ENCODE measurements at places on chromosomes 3 and 15.
A peak's percentile ranks its signal among the peaks of the same experiment; 100 is the strongest.

GRCh38 chr3:171309906-171310359, 150.3 kb downstream of the TNIK start:
- no peak for DNase-seq

- no peak for DNase-seq
Measured at GRCh38 chr15:33243393-33243792, 48.9 kb upstream of the FMN1 start.

DNA sequence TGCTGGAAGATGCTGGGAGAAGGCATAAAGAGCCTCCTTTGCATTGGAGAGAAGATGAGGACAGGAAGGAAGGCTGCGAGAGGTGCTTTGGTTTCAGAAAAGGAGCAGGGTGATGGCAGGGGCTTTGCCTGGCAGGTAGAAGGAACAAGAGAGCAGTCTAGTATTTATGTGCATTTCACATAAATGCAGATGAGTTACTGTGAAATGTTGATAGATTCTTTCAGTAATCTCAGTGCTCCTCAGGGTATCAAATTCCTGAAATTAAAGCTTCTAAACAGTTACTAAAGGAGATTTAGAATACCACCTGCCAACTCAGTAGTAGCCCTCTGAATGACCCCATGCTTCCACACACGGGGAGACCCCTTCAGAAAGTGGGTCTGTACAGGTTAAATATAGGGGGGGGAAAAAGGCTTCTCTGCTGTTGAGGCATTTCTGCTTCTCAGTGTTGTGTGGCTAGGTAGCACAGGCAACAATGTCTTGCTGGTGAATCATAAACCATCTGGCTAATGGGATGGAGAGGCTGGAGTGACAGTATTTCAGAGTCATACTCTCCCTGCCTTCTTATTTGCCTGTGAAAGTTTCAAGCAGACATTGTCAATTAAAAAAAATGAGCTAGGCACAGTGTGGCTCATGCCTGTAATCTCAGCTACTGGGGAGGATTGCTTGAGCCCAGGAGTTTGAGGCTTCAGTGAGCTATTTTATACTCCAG, 14.3 kb upstream of the FBXL22 start:
- no peak for DNase-seq

DNA sequence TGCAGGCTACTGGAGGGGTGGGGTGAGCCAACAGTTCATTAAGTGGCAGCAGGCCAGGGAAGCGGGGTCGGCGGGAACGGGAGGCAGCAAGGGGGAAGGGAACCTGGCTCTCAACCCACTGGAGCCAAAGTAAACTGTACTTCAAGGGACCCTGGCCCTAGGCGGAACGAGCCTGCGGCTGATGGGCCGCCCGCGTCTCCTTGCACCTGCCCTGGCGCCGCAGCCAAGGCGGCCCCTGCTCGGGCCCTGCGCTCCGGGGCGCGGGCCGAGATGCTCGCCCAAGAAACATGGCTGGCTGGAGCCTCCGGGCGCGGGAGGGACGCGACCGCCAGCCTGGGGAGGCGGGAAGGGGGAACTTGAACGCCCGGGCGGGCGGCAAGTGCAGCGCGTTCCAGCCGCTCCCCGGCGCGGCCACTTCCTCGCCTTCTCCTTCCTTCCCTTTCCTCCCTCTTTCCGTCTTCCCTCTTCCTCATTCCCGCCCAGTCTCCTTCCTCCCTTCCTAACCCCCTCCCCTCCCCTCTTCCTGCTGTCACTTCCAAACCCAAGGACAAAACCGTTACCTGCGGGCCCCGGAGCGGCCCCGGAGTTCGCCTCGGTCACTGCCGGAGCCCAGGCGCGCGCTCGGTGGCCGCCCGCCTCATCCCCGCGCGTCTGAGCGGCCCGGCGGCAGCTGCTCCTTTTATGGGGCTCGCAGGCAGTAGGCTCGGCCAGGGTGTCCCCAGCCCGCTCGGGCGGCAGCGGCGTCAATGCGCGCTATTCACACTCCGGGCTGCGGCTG, 489.7 kb downstream of the MAGI1 start:
- no peak for DNase-seq

GRCh38 chr15:74127954-74128784, 2.2 kb upstream of the ISLR2 start:
- DNase-seq: no peak

GRCh38 chr15:77514641-77515402, 94.1 kb downstream of the HMG20A start:
- DNase-seq: no peak

GRCh38 chr15:65408324-65409035, 14.3 kb downstream of the IGDCC4 start:
- no peak for DNase-seq

DNA sequence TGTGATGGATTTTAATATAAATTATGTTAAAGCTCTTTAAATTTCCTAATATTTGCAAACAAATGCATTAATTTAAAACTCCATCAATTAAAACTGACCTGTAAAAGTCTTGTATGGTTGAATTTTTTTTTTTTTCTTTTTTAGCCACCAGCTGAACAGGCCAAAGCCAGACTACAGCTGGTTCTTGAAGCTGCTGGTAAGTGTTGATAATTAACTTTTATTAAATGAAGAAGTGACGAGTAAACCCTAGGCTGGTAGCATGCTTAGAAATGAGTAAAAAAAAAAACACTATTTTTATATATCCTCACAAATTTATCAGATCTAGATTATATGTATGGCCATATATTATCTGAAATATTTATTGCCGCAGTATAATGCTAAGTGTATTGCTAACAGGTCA, 216.3 kb upstream of the MLF1 start:
- DNase-seq: no peak

DNA sequence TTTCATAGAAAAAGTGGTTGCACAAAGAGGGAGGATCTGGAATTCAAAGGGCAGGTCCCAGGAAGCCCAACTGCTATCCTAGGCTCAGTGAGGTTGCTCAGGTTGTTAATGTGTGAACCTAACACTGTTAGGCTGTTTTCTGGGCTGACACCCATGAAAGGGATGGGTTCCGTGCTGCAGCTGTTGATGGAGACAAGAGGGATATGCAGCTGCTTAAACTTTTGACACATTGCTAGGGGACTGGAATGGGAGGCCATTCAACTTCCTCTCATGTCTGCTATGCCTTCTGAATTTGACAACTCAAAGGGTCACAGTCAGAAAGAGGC, 198.0 kb upstream of the NR2E3 start:
- DNase-seq: no peak

GRCh38 chr3:152200476-152201420, 68.0 kb upstream of the MBNL1 start:
- DNase-seq: no peak

GRCh38 chr3:22862111-22862510, 341.0 kb upstream of the UBE2E2 start:
- no peak for DNase-seq

GRCh38 chr3:156760333-156760732, 65.8 kb upstream of the LEKR1 start:
- DNase-seq: no peak

DNA sequence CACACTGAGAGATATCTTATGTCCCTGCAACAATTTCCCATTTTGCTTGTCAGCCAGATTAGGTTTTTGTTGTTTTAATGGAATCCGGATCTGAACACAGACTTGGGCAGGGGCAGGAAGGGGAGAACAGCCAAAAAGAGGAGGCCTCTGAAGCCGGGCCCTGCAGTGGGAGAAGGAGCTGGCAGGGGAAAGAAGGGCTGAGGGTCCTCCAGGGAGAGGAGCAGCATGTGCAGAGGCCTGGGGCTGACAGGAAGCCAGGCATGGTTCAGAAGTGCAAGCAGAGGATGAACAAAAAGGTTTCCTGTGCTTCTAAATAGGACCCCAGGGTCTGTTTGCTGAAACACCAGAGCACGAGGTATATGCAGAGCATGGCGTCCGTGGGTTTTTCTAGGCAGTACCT, 49.1 kb upstream of the POMGNT2 start:
- no peak for DNase-seq

- no peak for DNase-seq
Measured at GRCh38 chr15:62047282-62047827, 12.9 kb downstream of the VPS13C start.

GRCh38 chr15:101242160-101242998, 9.5 kb downstream of the CHSY1 start:
- DNase-seq: peak; percentile 48

DNA sequence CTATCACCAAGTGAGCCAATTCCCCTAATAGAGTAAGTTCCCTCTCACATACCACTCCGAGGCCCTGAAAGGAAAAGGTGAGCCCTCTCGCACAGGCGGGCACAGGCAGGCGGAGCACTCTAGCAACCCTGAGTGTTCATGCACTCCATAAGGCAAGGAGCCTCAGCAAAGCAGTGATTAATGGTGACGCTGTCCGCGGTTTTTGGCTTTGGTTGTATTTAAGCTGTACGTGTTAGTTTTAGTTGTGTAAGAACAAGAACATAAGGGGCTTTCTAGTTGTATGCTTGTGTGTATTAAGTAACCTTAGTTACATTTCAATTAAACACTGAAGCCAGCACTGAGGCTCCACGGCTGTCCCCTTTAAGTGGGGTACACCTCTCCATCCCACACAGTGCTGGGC, 33.1 kb downstream of the KLHL25 start:
- DNase-seq: no peak

DNA sequence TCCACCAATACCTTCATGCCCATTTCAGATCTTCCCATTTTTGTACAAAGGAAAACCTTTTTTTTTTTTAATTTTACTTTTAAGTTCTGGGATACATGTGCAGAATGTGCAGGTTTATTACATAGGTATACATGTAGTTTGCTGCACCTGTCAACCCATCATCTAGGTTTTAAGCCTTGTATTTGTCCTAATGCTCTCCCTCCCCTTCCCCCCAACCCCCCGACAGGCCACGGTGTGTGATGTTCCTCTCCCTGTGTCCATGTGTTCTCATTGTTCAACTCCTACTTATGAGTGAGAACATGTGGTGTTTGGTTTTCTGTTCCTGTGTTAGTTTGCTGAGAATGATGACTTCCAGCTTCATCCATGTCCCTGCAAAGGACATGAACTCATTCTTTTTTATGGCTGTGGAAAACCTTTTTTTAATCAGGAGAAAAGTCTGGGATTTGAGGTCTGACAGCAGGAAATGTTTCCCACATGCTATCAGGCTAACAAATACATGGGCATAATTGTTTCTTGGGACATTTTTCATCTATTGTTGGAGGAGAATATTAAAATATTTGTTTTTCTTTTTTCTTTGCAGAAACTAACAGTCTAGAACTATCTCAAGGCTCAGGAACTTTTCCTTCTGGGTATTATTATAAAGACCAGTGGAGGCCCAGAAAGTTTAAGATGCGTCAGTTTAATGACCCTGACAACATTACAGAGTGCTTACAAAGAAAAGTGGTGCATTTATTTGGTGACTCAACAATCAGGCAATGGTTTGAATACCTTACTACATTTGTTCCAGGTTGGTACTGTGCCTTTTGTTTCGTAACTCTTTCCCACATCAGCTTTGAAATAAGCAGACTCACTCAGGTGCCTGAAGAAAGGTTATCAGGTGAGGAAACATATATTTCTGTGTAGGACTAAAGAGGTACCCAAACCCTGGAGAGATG, 32.8 kb upstream of the NFKBIZ start:
- DNase-seq: no peak

GRCh38 chr15:36458411-36458810, 121.0 kb upstream of the CDIN1 start:
- DNase-seq: no peak

GRCh38 chr3:127411083-127411727, 123.4 kb upstream of the PRR20G start:
- no peak for DNase-seq

DNA sequence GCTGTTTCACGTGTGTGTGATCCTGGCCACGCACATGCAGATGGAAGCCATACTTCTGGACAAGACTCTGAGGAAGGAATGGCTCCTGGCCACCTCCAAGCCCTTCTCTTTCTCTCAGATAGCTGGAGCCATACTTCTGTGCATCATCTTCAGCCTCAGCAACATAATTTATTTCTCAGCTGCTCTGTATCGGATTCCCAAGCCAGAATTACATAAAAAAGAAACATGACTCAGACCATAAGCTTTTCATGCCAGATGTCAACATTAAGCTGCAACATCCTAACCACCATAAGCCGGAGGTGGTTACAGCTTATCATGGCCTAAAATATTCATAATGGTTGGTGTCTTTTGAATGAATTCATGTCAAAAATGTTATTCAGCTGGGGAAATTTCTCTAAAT, 10.6 kb upstream of the KIF23 start:
- no peak for DNase-seq

GRCh38 chr3:38610934-38611333, 38.6 kb downstream of the SCN5A start:
- DNase-seq: no peak

- DNase-seq: no peak
Measured at GRCh38 chr3:167662919-167663400, 9.2 kb upstream of the WDR49 start.

DNA sequence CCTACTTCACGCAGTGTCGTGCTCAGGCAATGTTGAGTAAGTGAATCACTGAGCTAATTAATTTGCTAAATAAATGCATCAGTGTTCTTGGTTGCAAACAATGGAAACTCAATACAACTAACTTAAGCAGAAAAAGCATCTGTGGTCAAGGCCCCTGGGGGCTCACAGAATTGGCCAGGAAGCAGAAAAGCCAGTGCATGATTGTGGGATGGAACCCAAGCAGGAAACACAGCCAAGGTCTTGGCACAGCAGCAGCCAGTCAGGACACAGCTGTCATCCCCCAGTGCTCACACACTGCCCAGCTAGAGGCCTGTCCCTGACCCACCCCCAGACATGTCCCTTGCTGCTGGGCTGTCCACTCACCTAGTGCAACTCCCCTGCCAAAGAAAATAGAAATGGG, 85.9 kb downstream of the AQP9 start:
- DNase-seq: no peak

DNA sequence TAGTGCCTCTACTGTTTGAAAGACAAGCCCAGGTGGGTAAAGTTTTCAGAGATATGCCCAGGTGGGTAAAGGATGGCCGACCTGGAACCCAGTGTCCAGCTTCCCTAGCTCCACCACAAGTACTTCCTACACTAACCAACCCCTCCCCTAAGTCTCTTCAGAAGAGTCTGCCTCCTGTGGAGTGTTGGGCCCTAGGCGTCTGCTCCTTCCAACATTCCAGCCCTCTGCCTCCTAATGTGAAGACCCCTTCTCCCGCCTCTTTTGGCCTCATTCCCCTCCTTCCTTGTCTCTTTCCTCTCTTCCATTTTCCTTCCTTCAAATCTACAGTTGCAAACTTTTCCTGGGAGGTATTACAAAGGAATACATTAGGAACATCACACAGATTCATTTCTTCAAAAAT, 38.6 kb downstream of the CNTN3 start:
- no peak for DNase-seq

DNA sequence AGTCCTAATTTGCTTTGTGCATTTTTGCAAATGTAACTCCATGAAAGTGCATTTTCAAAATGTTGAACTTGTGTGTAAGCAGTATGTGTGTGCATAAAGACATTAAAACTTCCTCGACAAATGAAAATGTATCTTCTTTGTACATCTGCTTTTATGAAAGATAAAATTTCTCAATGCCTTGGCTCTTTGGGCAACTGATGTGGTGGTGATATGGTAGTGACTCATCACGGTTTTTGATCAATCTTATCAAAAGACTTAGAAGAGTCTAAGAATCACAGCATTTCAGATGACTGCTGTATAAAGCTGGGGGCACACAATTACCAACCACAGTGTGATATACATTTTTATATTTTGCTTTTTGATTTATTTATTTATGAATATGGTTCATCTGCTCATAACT, 5.4 kb upstream of the MASP1 start:
- no peak for DNase-seq
